Stimulated activated CD4-positive, alpha-beta T cell treated with anti-CD3 and anti-CD28 coated beads, Interleukin-12 subunit alpha, Interleukin-12 subunit beta, amount 100 ng/mL, for 4 hours (primary cell): ENCODE measurements at places on chromosomes 7 and 10.

- no peak for DNase-seq
Observed at GRCh38 chr7:12993025-12993424, 305.6 kb downstream of the ARL4A start.

DNA sequence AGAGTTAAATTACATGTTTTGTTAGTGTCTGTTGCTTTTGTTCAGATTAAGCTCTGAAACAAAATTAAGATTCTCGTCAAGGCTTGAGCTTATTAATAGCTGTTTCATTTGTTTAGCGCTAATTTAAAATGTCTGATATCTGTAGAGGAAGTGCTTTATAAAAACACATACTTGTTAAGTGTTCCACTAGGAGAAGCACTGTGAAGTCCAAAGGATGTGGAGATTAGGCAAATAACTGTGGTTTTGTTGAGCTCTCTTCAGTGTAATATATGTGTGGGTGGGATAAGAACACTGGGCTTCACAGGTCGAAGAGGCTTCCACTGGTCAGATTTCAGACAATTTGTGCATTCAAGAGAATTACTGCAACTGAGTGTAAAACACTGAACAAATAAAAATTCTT, 242.0 kb downstream of the AUTS2 start:
- no peak for DNase-seq

- no peak for DNase-seq
Observed at GRCh38 chr7:46725838-46726237, 804.8 kb upstream of the IGFBP3 start.

GRCh38 chr7:27405780-27406179, 163.2 kb downstream of the EVX1 start:
- no peak for DNase-seq

- no peak for DNase-seq
Observed at GRCh38 chr7:40474790-40475680, 340.2 kb downstream of the SUGCT start.

- DNase-seq: no peak
Observed at GRCh38 chr7:4631380-4632179, 50.5 kb upstream of the FOXK1 start.

- no peak for DNase-seq
Observed at GRCh38 chr10:78904196-78904595, 164.6 kb upstream of the ZMIZ1 start.

- DNase-seq: no peak
Observed at GRCh38 chr10:125520968-125521367, 162.0 kb downstream of the TEX36 start.

GRCh38 chr10:129274748-129275474, 192.1 kb upstream of the MGMT start:
- no peak for DNase-seq

DNA sequence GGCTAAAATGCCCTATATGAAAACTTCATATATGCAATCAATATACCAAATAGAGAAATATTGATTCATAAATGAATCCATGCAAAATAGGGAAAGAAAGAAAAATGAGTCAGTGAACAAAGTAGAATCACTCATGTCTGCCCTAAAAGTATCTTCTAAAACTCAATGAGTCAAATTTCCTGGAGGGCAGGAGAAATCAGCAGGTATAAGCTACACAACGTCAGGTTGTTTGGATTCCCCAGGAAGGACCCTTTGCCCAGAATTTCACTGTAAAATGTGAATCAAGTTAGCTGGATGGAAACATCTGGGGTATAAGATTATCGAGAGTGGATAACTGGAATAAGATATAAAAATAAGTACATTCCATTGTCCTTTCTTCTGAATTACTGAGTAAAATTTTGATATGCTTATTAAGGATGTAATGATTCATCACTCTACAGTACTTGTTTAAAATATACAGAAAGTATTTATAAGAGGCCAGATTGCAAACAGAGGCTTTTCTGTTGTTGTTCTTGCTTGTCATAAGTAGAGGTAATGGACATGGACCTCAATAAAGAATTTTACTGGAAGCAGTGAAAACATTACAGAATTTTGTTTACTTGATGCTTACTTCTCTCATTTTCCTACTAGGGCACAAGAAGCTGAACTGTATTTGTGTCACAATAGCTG, 99.0 kb downstream of the AGMO start:
- no peak for DNase-seq

DNA sequence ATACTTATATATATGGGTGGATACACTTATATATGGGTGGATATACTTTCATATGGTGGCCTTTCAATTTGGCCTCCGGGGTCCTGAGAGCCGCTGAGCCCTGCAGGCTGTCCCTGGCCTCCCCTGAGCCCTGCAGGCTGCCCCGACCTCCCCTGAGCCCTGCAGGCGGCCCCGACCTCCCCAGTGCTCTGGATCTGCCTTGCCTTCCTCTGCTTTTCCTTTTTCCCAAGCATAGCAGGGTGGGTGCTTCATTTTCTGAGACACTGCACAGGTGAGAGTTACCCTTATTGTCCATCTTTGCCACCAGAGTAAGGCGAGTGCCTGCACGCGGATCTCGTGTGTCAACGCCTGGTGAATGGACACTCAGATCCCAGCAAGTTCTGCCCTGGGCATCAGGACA, 106.6 kb downstream of the VIPR2 start:
- no peak for DNase-seq

DNA sequence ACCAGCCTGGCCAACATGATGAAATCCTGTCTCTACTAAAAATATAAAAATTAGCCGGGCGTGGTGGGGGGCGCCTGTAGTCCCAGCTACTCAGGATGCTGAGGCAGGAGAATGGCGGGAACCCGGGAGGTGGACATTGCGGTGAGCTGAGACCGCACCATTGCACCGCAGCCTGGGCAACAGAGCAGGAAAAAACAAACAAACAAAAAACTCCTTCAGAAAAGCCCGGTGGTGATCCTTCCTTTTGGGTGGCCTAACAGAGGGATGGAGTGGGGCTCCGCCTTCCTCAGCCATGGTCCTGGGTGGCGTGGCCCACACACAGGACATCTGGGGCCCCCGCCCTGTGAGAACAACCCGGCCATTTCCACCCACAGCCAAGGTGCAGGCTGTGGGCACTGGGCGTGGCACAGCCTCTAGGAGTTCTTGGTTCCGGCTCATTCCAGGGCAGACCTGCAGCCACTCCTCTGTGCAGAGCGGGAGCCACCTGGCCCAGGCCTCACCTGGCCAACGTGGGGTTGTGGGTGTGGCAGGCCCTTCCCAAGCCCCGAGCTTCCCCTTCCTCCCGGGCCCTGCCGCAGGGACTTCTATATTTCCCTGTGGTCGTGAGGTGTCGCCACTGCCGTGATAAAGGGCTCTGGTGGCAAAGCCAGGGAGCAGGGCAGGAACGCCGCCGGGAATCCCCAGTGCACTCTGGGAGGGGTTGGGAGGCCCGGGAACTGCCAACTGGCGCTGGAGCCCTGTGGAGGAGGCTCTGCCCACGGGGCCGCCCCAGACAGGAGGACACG, 37.6 kb downstream of the GET4 start:
- no peak for DNase-seq

DNA sequence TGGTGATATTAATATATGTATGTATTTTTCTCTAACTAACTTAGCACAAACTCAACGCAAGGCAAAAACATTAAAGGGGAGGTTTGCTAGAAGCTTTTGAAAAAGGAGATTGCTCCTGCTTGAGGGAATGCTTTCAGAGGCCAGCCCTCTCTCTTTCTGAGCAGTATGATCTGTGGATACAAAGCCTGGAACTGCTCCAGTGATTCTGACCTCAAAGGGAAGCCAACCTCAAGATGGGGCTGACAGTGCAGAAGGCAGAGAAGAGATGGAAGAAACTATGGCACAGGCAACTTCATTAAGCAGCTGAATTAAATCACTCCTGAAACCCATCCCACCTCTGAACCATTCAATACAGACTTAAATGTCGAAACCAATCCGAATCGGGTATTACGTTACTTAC, 102.4 kb downstream of the USP6NL start:
- DNase-seq: no peak

DNA sequence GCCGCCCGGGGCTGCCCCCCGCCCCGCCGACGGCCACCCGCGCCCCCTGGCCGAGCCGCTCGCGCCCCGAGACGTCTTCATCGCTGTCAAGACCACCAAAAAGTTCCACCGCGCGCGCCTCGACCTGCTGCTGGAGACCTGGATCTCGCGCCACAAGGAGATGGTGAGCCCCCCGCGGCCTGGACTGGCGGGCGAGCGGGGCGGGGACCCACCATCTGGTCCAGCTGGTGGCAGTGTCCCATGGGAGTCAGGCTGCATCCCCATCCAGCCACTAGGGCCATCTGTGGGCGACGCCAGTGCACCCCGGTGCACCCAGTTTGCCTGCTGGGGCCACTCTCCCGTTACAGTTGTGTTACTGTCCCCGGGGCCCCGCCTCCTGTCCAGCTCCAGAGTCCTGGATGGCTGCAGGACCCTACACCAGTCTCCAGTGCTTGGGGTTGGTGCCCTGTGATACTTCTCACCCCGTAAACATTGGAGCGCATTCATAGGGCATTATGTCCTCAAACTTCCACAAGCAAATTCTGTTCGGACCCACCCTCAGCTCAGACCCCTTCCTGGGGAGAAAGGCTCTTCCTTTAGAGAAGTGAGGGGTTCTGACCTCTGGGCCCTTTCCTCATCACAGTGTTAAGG, 672 bp downstream of the LFNG start:
- DNase-seq: no peak

GRCh38 chr10:45373576-45374349, at the start of gene ALOX5:
TSS of gene ALOX5 (plus strand) at chr10:45374216. CDS start at chr10:45374280, 64 bp downstream.
- no peak for DNase-seq

GRCh38 chr7:51647486-51647885, 330.9 kb upstream of the COBL start:
- no peak for DNase-seq
